AG04450 (cell line): ENCODE measurements at places on chromosomes 5 and 9.

GRCh38 chr5:145787507-145787906 lies 47.6 kb downstream of the PRELID2 start:
- no peak for DNase-seq

DNA sequence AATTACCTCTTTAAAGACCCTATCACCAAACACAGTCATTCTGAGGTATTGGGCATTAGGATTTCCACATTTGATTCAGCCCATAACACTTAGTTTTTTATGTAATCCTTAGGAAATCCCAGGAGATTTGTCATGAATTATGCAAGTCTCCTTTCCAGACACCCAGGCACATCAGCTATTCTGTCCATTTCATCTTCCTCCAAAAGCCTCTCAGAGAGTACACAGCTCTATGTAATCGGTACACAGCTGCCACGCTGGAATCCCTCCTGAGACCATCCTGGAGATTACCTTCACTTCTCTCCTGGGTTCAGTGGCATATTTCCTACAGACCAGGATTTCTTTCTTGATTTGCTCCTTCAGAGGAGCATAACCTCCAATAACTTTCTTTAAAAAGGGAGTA lies 2309.8 kb upstream of the WWC1 start:
- DNase-seq: no peak

- DNase-seq: no peak
These were observed 28.1 kb upstream of the SPINK5 start for GRCh38 chr5:148035676-148036075.

DNA sequence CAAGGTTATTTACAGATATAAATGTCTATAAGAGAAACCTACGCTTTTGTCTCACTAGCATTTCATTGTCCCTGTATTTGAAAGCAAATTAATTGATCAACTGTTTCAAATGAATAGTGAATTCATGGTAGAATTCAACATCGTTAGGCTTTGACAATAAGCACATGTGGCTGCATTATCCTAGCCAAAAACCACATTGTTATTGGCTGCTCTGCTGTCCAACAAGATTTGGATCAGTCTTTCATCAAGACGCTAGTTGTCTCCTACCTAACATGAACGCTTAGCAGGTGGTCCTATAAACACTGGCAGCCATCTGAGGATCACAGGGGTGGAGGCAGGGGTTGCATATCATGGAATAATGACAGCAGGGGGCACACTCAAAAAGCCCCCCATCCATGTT lies 455.0 kb downstream of the CTNND2 start:
- DNase-seq: no peak

DNA sequence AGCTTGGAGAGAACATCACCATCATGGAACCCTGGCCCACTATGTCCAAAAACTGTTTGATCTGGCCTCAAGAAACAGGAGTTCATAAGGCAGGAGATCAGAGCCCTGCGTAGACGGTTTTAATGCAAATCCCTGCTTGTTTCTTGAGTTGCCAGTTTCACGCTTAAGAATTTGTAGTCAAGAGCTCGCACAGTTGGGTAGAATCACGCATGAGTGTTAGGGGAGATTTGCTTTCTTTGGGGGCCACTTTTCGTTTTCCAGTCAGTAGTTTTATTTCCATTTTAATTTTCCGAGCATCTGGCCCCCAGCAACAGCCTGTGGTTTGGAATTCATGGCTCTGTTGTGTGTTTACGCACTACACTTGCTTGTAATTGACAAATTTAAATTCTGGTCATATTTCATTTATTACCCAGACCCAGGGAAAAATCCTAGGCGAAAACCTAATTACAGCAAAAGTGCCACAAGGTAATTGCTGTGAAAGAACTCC lies 6.6 kb upstream of the C5orf58 start:
- no peak for DNase-seq

DNA sequence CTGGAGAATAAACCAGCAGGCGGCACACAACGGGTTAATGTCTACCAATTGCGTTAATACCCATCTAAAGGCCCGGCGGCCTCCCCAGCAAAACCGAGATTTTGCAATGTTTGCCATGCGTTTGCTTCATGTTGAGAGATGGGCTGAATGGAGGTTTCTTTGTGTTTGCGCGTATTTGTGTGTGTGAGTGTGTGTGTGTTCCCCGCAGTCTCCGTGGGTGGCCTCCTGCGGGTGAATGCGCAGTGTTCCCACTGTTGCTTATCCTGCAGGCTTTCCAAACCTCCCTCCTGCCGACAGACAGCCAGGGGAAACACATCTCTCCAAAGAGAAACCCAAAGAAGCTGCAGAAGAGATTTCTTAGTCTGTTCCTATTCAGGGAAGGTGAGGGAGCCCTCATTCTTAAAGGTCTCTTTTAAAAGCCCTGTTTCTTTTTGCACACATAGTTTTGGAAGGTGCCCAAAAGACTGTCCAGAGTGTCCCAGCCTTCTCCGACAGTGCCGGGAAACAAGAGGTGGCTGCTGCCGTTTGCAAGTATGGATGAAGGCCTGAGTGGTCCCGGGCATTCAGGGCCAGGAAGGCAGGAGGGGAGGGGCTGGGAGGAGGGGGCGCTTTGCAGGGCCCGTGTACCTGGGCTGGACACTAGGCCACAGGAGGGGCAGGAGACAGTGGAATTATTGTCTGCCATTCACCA lies 103.8 kb upstream of the ERCC6L2 start:
- DNase-seq: no peak

GRCh38 chr5:39829441-39829840 lies 404.7 kb upstream of the DAB2 start:
- DNase-seq: no peak

- no peak for DNase-seq
These were observed 86.6 kb upstream of the ANKH start for GRCh38 chr5:14958188-14958587.

- no peak for DNase-seq
These were observed 10.6 kb downstream of the TMEM167A start for GRCh38 chr5:83066548-83067110.

DNA sequence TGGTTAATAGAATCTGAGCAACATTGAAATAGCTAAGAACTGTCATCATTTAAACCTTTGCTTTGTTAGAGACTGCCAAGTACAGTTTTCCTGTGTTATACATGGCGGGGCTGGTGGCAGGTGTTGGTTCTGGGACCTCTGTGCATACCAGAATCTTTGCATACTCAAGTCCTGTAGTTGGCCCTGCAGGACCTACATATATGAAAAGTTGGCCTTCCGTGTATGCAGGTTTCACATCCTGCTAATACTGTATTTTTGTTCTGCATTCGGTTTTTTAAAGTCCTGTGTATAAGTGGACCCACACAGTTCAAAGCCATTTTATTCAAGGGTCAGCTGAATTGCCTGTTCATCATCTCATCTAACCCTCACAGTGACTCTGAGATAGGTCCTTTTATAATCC lies 36.4 kb downstream of the LARP1 start:
- DNase-seq: no peak

DNA sequence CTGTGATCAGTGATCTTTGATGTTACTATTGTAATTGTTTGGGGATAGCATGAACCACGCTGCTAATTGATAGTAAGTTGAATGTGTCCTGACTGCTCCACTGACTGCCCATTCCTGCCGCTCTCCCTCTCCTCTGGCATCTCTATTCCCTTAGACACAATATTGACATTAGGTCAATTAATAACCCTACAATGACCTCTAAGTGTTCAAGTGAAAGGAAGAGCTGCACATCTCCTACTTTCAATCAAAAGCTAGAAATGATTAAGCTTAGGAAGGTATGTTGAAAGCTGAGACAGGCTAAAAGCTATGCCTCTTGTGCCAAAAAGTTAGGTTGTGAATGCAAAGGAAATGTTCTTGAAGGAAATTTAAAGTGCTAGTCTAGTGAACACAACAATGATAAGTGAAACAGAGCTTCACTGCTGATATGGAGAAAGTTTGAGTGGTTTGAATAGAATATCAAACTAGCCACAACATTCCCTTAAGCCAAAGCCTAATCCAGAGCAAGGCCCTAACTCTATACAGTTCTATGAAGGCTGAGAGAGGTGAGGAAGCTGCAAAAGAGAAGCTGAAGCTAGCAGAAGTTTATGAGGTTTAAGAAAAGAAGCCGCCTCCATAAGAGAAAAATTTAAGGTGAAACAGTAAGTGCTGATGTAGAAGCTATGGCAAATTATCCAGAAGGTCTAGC lies 12.9 kb downstream of the CLINT1 start:
- no peak for DNase-seq

DNA sequence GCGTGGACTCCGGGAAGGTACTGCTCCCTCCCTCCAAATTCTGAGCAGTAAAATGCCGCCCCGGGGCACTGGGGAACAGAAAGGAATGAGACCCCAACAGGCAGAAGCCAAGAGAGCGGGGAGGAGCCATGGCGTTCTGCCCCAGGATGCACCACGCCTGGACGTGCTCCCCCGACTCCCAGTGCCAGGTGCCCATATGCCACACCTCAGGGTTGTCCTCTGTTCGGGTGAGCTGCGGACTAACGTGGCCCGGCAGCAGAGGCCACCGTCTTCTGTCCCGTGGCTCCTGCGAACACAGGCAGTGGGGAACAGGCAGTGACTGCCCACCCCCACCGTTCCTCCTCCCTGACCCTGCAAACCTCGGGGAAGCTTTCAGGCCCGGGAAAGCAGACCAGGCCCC lies 4.8 kb downstream of the SURF6 start:
- DNase-seq: no peak

DNA sequence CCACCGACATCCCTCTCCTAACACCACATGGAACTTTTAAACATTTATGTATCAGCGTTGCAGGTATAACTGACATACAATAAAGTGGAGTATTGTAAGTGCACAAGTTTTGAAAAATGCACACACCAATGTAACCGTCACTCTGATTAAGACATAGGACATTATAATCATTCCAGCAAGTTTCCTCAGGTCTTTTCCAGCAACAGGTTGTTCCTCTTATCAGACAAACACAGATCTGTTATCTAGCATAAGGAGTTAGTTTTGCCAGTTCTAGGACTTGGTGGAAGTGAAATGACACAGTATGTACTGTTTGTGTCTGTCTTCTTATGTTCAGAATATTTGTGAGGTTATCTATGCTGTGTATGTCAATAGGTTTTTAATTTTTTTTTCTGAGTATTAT lies 69.5 kb upstream of the TRPC7 start:
- no peak for DNase-seq

- no peak for DNase-seq
These were observed 28.1 kb upstream of the SH3PXD2B start for GRCh38 chr5:172482156-172483020.

DNA sequence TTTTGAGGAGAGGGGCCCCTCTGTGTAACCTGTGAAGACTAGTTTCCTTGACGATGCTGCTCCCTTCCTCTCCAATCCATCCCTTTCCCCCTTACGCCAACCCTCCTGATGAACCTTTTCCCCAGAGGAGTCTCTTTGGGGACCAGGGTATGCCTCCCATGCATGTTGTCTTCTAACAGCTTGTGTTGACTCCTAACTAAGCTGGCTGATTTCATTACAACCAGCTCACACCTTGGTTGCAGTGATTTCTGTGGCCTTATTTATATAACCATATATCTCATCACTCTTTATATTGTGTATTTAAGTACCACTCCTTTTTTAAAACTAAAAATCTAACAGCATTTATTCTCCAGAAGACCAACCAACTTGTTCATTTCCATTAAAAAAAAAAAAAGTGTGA lies 42.5 kb downstream of the SFXN1 start:
- DNase-seq: no peak

GRCh38 chr9:114718801-114719221 lies 36.8 kb upstream of the TEX48 start:
- no peak for DNase-seq

DNA sequence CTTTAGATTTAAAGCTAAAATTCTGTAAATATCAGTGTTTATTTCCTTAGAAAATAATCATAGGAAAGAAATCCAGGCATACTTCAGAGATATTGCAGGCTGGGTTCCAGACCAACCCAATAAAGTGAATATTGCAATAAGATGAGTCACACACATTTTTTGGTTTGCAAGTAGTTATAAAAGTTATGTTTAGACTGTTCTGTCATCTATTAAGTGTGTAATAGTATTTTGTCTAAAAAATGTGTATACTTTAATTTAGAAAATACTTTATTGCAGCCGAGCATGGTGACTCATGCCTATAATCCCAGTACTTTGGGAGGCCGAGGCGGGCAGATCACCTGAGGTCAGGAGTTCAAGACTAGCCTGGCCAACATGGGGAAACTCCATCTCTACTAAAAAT lies 6.9 kb upstream of the RIC1 start:
- peak; percentile 50 for DNase-seq

- no peak for DNase-seq
These were observed 421.7 kb upstream of the TYRP1 start for GRCh38 chr9:12271421-12271891.

DNA sequence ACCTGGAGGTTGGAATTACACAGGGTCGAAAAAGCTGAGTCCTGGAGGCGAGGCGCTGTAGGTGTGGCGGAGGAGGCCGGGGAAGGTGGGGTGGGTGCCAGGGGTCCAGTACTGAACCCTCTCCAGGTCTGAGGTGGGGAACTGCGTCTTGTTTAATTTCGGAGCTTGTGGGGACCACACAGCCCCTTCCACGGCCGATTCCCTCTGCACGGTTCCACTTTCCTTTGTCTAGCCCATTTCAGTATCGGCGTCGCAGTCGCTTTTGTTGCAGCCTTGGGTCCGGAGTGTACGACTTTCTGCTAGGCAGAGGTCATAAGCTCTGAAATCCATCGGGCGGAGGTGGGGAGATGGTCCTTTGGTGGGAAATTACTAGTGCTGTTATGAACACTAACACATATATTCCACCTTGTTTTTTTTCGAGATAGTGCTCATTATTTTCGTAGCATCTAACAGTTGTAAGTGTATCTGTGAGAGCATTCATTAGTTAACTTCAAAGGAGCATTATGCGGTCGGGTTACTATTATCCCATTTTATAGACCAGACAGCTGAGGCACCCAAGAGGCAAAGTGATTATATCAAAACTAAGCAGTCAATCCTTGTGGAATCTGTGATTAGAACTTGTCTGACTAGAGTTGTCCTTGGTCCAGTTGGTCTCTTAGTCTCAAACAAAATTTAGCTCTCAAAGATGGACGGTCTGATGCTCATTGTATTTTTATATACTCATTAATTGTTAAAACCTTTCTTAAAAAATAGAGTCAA lies 737 bp downstream of the RNF180 start:
- DNase-seq: no peak

GRCh38 chr9:14399756-14400657 lies 86.1 kb upstream of the NFIB start:
- no peak for DNase-seq

DNA sequence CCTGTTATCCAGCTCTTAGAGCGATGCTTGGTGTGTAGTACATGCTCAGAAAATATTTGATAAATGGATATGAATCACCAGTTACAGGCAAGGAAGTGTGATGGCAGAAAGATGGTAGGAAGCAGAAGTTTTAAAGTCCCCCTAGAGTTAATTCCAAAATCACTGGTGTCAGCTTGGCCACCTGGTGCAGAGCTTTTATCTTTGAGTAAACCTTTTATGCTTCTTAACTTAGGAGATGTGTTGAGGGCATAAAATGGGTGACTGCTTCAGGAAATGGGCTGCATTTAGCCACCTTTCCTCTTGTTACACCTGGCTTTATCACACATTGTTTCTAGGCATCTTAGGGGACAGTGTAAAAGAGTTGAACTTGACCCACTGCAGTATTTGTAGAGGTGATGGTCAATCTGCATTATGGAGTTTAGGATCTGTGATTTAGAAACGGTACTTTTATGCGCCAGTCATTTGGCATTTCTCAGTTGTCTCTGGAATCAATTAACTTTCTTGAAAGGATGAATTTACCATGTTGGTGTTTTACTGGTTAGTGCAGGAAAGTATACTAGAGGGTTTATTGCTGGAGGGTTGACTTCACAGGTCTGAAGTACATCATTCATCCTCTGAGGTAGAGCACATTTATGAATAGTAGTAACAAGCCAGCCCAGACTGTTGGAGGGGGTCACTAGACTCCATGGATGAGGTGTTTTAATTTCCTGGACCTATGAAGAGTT lies 7.5 kb upstream of the FAM120AOS start:
- DNase-seq: no peak

GRCh38 chr9:37676411-37676830 lies 25.7 kb downstream of the FRMPD1 start:
- DNase-seq: no peak
